ENCODE measurements at places on chromosomes 7 and 10. TPM values are rescaled to one million over a fixed set of nuclear protein-coding genes. Genes with fewer than 3 reads are reported as not detected.

Gene SMKR1
- polyA plus RNA-seq = 0.58 TPM

Gene UNC5B
- not detected for polyA plus RNA-seq

Gene MCM10
- polyA plus RNA-seq = 0.88 TPM

Gene NET1
- 3.5 TPM for polyA plus RNA-seq

Gene TBXAS1
- 5.4 TPM for polyA plus RNA-seq

Gene NAMPT
- polyA plus RNA-seq = 58.4 TPM

Gene NPTX2
- not detected for polyA plus RNA-seq

Data from B cell (primary cell).